ENCODE measurements at places on chromosomes 3 and 15. TPM values are rescaled to one million over a fixed set of nuclear protein-coding genes. Genes with fewer than 3 reads are reported as not detected.

The SCN11A gene
- under 0.01 TPM for total RNA-seq

The IGF2BP2 gene
- total RNA-seq: 120 TPM

The FAM174B gene
- total RNA-seq: 39.5 TPM

The PRICKLE2 gene
- total RNA-seq: 3.8 TPM

The MOBP gene
- 0.19 TPM for total RNA-seq

The ETV5 gene
- total RNA-seq: 55.9 TPM

The GOLGA6L4 gene
- 2.0 TPM for total RNA-seq

The SMAD6 gene
- total RNA-seq: 24.2 TPM

The DHFR2 gene
- 2.4 TPM for total RNA-seq

The LMCD1 gene
- 25.8 TPM for total RNA-seq

The TMIE gene
- under 0.01 TPM for total RNA-seq

Data from vein endothelial cell (primary cell).